NCI-H526 (cell line): ENCODE measurements at places on chromosomes 1 and 21.

DNA sequence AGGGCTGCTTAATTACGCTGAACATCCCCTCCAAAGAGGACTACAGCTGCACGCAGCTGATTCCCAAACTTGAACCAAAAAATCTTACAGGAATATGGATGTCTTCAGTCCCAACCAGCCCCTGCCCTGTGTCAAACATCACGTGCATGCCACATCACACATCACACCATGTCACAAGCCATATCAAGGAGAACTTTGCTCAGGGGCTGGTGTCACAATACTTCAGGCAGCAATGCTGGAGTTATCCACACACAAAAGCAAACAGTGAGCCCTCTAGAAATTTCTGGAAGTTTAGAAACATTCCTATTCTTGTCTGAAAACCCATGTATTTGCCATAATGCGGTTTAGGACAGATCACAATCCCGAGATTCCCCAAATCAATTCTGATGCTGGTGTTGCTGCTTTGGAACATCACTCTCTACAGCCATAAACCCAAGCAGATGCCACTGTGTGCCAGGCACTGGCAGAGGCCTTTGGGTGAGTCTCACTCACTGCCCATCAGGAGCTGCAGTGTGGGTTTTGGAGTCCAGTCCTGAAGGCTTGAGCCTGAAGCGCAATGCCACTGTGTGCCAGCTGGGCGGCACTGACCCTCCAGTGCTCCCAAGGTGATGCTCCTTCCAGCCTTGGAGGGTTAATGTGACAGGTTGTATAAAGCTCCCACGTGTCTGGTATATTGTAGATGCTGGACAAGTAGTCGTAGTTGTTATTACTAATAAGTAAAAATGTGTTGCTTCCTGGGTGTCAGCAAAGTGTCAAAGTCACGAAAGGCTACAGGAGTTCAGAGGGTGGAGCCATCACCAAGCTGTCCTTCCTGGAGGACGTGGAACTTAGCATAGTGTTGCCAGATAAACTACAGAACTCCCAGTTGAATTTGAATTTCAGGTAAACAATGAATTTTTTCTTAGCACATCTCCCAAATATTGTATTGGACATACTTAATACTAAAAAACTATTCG is 20.1 kb upstream of the EFNA1 start:
- no peak for DNase-seq

GRCh38 chr1:80448081-80448480 is 1352.7 kb upstream of the ADGRL2 start:
- no peak for DNase-seq

DNA sequence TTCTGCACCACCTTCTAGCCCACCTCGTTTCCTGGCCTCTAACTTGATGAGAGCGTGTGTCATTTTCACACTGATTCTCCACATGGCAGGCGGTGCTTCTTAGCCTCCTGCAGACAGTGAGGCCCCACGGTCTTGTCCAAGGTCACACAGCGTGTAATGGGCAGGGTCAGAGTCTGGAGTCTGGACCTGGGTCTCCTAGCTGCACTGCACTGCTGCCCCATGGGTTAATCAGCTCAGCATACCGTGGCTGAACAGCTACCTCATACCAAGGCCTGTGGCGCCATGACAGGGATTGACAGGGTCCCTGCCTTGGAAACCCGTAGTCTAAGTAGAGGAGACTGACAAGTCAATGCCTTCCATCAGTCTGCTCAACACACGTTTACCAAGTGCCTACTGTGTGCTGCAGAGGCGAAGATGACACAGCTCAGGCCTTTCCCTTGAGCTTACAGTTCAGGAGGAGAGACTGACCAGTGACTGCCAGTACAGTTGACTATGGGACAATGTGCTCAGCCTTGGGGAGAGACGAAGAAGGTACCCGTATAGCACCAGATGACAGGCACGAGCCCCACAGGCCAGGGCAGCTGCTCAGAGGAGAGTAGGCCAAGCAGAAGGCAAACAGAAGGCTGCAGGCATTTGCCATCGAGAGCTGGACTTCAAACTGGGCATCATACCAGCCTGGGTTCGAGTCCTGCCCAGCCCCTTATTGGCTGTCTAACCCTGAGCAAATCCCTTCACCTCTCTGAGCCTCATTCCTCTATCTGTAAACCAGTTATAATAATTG is 5.5 kb downstream of the PCSK9 start:
- no peak for DNase-seq

DNA sequence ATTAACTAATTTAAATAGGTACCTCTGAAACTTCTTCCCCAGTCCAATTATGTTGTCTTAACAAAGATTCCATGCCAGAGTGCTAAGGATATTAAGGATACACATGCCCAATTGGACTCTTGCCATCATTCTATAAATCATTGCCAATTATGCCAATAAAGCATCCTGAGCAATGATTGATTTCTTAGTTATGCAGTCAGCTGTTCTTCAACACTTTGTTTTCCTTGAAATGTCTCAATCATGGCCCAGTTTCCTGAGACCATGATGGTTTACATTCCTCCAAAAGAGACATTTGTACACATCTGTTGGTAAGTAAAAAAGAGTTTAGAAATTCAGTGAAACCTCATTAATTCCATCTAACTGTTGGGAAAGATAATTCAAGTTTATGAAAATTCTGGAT is 180.4 kb upstream of the PKN2 start:
- no peak for DNase-seq

- DNase-seq = no peak
These were observed 147.9 kb upstream of the SAMSN1 start for GRCh38 chr21:14693997-14694396.

DNA sequence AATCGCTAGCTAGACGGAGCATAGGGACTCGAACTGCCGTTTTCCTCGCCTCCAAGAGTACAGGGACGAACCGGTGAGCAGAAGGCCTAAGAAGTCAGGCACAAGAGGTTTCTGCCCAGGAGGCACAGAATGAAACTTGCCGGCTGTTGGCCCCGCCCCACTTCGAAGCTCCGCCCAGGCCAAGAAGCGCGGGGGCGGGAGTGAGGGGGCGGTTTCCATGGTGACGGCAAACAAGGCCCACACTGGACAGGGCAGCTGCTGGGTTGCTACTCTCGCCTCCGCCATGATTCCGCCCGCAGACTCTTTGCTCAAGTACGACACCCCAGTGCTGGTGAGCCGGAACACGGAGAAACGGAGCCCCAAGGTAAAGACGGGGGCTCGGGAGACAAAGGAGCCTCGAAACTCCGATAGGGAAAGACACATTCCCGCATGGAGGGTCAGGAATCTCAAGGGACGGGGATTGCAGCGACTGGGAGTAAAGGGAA is at the start of gene DNALI1:
DNALI1 (plus strand) TSS at position 229 of the 485 bp plus-strand sequence; CDS start at position 284, 55 bp downstream.
- peak; percentile 25 for DNase-seq

- no peak for DNase-seq
These were observed 326.1 kb upstream of the BEND5 start for GRCh38 chr1:49102752-49103151.

DNA sequence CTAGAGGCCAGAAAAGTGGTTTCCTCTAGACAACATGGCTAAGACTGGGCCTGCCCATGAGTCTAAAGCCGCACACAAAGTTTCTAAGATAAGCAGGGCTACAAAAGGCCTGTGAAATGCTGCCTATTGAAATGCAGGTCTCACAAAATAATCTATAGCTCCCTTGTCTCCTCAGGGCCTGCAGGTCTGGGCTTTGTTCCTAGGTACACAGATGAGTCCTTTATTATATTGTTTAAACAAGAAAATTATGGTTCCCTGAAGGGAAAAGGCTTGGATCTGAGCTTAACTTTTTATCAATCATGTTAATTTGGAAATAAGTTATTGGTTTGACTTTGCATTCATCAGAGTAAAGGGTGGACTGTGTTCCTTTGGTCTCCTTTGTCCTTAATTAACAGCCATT is 413.4 kb upstream of the BEND5 start:
- peak; percentile 28 for DNase-seq

DNA sequence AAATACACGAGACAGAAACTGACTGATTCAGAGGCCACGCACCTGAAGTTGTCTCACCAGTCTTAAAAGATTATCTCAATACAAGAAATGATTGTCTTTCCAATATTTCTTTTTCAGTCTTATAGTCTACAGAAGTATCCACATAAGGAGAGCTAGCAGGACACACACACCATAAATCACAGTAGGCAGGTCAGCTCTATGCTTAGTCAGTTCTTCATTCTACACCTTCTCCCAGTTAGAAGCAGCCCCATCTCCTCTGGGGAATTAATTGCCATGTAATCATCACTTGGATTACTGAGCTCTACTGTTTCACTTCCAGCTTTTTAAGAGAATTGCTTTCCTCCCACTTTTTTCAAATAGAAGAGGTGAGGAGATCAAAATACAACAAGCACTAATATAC is 59.6 kb downstream of the SMYD3 start:
- DNase-seq = no peak

- no peak for DNase-seq
These were observed 351.0 kb downstream of the SIPA1L2 start for GRCh38 chr1:232278925-232279324.

DNA sequence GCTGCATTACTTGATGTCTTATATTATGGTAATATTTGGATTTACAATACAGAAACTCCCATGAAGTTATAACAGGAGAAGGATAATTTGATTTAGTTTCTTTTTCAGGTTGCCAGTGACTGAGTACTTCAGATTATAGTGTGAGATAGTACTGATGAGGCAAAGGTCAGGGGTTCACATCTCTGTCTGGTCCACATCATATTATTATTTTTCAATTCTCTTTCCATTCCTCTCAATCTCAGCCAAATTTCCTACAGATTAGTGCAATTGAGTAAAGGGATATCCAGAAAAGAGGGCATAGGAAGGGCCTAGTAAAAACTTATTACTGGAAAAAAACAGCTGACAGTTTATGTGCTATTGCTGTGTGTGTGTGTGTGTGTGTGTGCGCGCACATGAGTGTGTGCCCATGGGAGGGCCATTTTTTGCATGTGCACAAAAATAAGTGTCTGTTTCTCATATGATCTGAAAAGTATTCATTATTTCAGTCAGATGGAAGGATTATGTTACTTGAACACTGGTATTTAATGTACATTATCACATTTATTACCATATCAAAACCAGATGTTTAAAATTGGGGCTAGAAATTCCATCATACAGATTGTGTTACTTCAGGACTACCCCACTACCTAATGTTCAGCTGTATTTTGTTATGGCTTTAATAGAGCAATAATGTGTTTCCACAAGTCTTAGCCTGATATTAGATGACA is 78.3 kb upstream of the KCNK2 start:
- no peak for DNase-seq

DNA sequence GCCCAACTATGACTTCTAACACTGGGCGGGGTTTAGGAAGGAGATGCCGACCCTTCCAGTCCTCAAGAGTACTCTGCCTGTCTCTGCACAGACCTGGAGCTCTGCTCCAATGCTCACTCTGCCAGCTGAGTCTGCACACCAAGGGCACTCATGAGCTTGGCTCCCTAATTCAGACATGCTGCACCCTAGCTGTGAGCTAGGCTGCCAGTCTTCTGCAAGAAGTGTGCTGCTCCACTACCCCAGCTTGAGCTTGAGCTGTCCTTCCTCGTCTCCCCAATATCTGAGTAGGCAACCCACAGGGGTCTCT is 13.2 kb downstream of the TP53BP2 start:
- DNase-seq = no peak

GRCh38 chr1:22334860-22335550 is 116.6 kb upstream of the ZBTB40 start:
- no peak for DNase-seq

- DNase-seq = no peak
These were observed 68.8 kb upstream of the ARID1A start for GRCh38 chr1:26626994-26627393.

DNA sequence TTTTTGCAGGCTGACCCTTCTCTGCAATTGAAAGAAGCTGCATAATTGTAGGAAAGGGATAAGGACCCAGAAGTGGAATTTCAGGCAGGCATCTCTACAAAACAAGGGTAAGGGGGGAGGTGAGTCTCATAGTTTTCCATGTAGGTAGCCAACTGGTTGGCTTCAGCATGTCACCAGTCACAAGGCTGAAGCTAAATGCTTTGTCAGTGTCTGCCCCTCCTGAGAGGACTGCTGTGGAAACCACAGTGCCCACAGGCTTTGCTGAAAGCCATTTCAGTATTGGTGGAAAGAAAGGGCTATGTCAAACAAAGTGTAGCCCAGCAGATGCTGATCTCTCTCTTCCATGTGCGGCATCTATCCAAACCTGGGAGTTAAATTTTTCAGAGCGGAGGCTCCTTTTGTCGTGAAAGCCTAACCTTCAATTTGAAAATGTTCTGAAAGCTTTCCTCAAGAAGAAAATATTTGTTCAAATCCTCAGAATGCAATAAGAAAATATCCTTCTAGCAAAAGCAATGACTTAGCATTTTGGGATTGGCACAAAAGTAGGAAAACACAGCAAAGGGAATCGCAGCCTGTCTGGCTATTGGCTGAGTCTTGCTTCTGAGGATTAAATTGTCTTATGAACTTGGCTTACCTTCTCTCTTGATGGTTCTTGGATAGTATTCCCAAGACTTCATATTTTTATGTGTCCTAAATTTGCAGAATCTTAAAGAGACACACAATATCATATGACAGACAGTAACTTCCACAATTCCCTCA is 591.7 kb downstream of the PLPP3 start:
- DNase-seq = no peak

DNA sequence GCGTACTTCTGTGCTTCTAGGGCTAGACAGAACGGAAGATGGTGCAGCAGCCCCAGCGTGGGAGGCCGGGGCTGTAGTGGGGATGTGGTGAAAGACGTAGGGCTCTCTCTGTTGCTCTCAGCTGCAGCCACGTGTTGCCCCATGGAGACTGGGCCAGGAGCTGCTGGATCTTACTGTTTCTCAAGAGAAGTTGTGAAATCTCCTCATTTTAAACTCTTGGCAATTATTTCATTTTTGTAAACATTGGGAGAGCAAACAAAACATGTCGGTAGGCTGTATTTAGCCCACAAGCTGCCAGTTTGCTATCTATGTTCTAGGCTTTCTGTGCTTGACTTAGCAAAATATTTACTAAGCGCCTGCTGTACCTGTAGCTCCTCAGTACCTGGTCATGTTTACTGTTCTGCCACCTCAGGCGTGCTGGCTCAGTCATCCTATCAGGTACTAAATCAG is 15.9 kb upstream of the ELOA start:
- DNase-seq = no peak

DNA sequence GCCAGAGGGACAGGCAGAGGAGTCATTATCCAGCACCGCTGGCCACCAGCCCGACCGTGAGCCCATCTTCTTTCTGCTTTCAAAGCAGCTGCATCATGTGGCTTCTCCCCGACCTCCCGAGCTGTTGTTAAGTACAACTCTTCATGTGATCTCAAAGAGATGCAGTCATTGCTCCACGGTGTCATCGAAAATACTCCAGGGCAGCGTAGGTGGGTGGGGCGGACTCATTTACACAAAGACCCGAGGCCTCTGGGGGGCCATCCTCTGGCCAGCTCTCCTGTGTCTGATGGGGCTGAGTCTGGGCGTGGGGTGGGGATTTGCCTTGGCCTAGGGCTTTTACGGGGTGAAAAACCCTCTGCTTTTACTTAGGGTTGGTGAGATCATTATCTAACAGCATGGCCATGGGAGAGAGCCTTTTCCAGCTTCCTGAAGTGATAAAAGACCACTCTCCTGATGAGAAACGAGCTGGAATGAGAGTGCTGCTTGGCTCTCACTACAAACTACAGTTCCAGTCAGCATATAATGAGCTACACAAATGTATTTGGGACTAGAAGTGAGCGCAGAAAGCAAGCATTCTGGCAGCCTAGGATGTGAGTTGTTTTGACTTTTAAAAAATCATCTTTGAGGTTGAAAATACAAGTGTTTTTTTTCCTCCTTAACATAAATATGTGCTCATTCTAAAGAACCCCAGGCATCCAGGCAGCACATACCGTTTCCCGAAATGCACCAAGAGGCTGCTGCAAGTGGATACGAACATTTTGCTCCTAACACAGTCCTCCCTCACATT is 165.0 kb downstream of the RHOU start:
- no peak for DNase-seq
